C1 segment of cervical spinal cord (tissue), 14 donors: ENCODE measurements at places on chromosomes 6 and 20.

DNA sequence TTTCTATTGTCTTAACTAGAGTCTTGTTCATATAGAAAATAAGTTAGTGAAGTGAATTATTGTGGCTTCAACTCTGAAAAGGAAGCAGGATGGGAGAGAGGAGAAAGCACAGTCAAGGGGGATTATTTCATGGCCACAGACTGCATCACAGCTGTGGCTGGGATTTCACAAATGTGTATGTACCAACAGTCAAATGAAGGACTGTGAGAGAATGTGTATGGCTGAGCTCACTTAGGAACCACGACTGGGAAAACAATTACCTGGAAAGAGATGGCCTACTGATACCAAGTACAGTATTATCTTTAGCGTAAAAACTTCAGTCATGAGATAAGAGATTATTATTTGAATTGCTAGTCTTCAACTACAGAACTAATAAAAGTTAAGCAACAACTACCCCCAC, 54.9 kb downstream of the SESN1 start:
- no peak for DNase-seq

DNA sequence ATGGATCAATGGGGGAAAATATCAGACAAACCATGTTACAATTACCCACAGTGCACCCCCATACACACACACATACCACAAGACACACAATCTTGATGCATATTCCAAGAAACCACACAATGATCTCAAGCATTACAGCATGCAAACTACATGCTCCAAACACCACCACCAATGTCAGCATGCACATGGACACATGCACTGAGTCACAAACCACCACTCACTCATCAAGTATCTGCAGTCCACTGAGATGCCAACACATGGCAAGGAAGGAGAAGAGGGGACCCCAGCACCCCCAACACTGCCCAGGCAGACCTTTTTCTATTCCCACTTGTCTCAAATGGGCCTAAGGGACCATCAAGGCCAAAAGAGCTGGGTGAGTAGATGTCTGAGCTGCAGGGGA, 91.6 kb downstream of the PREX1 start:
- no peak for DNase-seq

DNA sequence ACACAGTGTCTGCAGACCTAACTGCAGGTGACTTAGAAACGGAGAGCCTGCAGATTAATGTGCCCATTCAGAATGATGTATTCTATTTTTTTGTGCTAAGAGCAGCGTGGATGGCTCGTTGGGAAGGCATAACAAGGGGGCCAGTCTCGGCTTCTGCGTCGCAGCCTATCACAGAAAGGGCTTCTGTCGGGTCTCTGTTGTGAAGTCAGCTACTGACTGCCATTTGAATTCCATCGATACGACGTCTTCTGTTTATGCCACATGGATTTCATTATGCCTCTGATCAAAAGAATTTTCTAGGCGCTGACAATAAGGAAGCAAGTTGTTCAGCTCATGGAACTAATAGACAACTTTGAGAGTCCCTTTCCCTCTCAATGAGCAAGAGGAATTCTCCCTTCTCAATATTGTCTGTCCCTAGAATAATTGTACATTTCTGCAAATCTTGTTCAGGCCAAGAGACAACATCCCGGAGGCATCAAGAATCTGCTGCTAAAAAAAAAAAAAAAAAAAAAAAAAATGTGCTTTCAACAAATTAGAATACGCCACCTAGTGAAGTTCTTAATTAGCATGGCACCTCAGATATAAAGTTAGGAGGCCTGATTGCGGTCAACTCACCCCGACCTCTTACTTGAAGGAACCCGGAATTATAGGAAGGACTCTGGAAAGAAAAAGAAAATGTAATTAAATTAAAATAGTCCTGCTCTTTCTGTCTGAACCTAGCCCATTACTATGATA, 223.9 kb downstream of the TSHZ2 start:
- DNase-seq: no peak

GRCh38 chr6:32084780-32085179, 24.4 kb downstream of the TNXB start:
- DNase-seq: no peak

- no peak for DNase-seq
Measured at GRCh38 chr6:48177786-48178185, 66.8 kb upstream of the PTCHD4 start.
